ENCODE measurements at places on chromosomes 6 and 20.

DNA sequence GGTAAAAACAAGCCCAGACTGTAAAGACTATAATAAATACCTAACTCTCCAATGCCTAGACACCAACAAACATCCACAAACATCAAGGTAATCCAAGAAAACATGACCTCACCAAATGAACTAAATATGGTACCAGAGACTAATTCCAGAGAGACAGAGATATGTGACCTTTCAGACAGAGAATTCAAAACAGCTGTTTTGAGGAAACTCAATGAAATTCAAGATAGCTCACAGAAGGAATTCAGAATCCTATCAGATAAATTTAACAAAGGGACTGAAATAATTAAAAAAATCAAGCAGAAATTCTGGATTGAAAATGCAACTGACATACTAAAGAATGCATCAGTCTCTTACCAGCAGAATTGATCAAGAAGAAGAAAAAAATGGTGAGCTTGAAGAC lies 26.6 kb downstream of the NCOA6 start:
- DNase-seq, result no peak

GRCh38 chr6:148565930-148566663 lies 180.7 kb upstream of the UST start:
- DNase-seq, result no peak

- DNase-seq, result no peak
Observed at GRCh38 chr6:90025523-90026061, 131.3 kb downstream of the GJA10 start.

DNA sequence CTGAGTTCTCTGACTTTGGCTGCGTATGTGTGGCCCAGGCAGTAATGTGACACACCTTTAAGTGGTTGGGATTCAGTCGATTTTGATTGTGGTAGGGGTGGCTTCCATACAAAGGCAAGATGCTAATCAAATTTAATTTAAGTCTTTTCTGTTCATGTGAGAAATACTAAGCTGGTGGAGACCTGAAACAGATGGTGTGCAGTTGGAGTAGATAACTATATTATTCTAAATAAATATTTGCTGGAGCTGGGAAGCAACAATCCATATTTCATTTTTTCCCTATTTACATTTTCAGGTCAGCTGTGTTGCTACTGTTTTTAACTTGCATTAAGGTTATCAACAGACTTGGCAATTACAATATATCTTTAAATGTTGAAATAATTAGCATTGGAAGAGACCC lies 67.4 kb upstream of the C20orf144 start:
- DNase-seq, result no peak

DNA sequence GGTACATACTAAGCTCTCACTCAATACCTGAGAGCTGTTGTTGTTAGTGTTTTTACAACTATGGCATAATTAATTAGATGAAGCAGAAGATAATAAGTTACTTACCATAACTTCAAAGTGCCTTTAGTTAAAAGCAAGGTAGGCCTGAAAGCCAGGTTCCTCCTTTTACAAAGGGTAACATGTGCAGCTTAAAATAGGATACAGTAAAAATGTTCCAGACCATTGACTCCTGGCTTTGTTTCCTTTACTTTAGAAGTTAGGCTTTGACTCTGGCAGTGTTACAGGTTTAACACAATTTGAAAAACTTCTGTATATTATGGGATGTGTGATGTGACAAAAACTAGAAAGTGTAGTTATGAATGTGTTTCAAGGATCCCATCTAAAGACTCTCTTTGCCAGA lies 522.5 kb downstream of the EPM2A start:
- no peak for DNase-seq

DNA sequence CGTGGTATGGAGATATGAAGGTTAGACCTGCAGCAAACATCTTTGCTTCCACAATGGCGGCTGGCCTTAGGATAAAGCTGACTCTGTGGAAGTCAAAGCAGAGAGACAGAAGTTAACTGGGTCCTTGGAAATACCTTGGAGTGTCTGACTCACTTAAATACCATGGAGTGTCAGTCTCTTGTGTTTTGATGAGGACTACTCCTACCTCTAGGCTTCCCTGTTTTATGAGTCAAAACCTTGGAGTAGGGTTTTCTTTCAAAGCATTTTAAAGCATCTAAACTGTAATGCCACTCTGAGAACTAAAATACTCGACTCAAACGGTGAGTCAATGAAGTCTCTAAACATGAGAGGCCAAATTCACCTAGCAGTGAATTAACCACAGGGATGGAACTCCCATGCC lies 329.1 kb downstream of the SAMD5 start:
- DNase-seq, result no peak

GRCh38 chr6:167588920-167589614 lies 237.6 kb upstream of the AFDN start:
- no peak for DNase-seq

- DNase-seq, result no peak
Observed at GRCh38 chr6:133764008-133764753, 124.7 kb upstream of the TCF21 start.

- DNase-seq, result no peak
Observed at GRCh38 chr6:7770601-7771000, 44.7 kb downstream of the BMP6 start.

DNA sequence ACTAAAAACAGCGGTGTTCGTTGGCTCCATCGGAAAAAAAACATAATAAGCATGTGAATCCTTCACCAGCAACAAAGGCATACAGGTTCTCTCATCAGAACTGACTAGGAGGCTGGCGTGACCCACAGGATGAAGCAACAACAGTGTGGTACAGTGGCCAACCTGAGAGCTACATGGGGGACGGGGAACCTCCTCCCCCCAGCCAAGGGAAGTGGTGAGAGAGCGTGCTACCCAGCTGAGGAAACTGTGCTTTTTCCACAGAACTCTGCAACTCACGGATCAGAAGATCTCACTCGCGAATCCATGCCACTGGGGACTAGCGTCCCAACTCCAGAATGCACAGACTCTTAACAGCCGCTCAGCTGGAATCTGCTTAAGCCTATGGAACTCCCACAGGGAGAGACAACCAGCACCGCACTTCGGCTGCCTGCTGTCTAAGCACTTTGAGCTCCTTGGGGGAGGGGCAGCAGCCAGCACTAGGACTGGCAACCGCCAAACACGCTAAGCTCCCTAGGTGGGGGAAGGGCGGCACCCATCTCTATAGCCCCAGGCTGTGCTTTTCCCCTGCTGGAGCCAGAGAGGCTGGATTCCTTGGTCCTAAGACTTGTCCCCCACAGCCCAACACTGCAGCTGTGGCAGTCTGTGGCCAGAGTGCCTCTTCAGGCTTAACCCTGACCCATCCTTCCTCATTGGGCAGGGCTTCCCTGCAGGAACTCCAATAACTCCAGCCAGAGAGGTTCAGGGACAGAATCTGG lies 538.3 kb upstream of the BTBD3 start:
- DNase-seq, result no peak

DNA sequence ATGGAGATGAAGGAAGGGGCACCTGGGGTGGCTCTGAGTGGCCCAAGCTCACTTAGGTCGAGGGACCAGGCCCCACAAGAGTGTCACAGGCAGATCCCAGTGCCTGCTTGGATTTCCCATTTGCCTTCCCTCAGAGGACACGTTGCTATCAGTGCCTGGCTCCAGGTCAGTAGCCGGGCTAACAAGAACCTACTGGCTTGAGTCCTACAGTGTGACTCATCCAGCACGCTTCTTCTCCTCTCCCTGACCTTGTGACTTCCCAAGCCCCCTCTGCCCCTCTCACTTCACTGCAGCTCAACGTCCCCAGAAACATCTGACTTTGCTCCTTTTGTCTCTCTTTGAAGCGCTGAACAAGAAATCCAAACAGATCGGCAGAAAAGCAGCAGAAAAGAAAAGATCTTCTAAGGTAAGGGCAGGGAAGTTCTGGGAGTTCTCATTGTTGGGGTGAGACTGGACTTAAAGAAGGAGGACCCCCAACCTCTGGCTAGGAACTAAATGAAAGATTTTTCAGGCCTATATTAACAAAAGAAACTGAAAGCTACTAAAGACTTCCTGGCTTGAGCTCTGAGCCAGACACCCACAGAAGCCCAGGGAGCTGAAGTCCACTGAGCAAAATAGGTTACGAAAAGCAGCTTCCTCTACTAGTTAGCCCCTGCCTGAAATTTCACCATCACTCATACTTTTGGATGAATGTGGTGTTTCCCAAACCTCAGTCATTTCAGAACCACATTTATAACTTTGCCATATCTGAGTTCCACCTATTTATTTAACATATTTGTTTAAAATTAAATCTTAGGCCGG lies 21.5 kb downstream of the ASIP start:
- no peak for DNase-seq

- no peak for DNase-seq
Observed at GRCh38 chr6:158596861-158597260, 37.0 kb downstream of the TMEM181 start.

DNA sequence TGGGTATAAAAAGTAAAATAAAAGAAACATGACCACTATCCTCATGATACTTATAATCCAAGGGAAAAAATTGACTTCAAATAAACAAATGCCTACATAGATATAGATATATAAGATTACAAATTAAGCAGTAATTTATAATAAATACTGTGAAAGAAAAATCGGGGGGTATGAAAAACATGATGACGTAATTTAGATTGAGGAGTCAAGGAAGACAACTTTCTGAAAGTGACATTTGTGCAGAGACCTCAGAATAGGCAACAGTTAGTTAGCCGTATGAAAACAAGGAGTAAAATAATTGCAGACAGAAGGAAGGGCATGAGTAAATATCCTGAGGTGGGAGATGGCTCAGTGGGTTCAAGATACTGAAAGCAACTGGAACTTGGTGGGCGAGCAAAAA lies 28.2 kb upstream of the RAB23 start:
- DNase-seq, result no peak

- no peak for DNase-seq
Observed at GRCh38 chr6:129447198-129447565, 262.8 kb downstream of the ARHGAP18 start.

DNA sequence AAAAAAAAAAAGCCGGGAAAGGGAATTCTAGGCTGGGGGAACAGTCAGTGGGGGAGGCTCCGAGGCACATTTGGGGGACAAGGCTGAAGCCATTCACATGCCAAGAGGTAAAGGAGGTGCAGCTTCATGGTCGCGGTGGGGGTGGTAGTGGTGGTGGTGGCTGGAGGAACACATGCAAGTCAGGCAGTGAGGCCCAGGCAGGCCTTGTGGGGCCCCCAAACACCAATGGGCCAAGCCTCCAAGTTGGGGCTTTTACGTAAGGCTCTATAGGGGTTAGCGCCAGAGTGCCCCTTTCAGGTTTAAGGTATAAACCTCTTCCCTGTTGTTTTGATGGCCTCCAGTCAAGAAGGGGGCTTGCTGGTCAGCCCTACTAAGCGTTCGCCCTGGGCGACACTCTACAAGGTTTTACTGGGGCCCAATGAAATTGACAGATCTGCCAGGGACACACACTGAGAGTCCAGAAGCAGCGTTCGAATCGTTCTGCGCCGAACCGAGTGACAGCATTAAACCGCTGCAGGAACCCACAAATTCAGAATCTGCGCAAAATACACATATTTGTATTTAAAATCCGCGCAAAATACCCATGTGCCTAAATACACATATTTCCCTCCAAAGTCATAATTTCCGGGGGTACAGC lies 818 bp upstream of the AP5S1 start:
- no peak for DNase-seq

- no peak for DNase-seq
Observed at GRCh38 chr20:275791-276190, 14.8 kb downstream of the C20orf96 start.

GRCh38 chr20:60804918-60805630 lies 447.0 kb upstream of the CDH4 start:
- DNase-seq, result no peak

DNA sequence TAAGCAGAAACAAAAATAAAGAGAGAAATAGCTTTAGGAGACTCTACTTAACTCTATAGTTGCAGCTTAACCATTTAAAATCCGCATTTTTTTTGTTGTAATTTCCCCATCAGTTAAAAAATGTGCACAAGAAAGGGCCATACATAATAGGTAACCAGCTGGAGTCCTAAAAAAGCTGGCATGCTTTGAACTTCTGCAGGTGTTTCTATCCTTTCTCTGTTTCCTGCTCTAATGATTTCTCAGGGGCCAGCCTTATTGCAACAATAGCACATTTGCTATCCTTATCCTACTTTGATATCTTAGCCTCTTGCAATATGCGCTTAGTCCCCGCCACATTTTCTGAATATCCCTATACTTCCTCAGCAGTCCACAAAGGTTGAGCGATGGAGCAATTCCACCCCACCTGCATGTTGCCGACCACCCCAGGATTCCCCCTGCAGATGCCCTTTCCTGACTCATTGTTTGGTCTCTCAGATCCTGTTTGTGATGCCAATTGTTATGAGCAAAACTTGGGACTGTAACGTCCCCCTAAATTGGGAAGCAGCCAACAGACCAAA lies 48.5 kb downstream of the TRIM27 start:
- DNase-seq, result no peak

GRCh38 chr6:87082160-87082721 lies 12.7 kb downstream of the CGA start:
- no peak for DNase-seq

DNA sequence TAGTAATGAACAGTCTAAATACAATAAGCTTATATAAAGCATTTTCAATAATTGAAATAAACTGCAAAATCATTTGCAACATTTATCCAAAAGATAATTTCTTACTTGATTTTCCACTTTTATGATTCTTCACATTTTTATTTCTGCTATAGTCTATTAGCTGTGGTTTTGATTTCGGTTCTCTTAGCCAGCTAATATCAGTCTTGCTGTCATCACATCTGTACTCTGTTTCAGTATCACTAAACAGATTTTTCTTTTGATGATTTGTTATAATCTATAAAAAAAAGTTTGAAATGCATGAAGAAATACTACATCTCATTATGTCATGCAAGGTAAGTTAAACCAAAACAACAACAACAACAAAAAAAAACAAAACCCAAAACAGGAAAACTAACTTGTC lies 53.2 kb downstream of the SYCP2 start:
- DNase-seq, result no peak

DNA sequence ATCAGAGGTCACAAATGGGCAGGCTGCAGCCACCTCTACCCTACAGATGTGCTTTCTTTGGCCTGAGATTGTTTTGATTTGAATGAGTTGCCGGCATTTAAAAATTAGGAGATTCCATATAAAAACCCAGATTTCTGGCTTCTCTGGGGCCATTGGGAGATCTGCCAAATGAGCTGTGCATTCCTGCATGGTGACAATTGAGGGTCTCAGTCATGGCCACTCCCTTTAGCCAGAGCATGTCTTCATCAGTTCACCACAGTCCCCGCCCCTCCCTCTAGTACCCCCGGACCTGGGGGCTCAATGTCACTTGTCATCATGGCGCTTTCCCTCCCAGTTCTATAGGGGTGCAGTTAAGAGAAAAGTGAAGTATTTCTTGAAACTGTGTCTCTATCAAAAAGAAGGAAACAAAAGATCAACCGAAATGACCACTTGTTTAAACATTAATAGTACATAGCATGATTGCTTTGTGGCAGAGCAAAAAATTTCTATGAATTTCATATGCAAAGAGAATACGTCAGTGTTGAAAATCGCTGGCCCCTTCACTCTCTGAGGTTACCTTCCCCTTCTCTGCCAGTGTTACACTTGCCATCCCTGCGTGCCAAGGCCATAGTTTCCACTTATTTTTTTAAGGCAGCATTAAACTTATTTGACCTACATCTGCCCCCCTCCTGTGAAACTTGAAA lies 21.1 kb downstream of the EYA2 start:
- no peak for DNase-seq

GRCh38 chr6:43532201-43532600 lies 15.3 kb downstream of the POLR1C start:
- DNase-seq, result no peak

- no peak for DNase-seq
Observed at GRCh38 chr6:165876588-165876987, 213.5 kb upstream of the PDE10A start.

Measured in NCI-H1092 (cell line).